Stimulated activated CD4-positive, alpha-beta T cell treated with anti-CD3 and anti-CD28 coated beads, Interleukin-2, amount 100 ng/mL, for 4 hours (primary cell): ENCODE measurements at places on chromosomes 1 and 21.

DNA sequence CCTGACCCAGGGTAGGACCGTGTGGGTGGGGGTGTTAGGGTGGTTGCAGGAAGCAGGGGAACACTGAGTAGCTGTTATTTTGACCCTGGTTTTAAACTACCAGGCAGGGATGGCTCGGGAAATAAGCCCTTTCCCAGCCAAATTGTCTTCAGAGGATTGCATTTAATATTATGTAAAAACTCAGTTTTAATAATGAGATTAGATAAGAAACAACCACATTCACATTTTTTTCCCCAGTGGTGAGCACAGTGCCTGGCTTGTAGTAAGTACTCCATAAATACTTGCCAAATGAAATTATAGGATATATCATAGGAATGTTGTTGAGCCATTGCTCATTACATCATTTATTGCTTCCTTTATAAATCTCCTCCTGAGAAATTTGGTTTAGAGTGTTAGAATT lies 3.1 kb upstream of the ACP6 start:
- no peak for DNase-seq

- peak; percentile 26 for DNase-seq
Measured at GRCh38 chr1:150362721-150363425, 1.1 kb upstream of the RPRD2 start.

DNA sequence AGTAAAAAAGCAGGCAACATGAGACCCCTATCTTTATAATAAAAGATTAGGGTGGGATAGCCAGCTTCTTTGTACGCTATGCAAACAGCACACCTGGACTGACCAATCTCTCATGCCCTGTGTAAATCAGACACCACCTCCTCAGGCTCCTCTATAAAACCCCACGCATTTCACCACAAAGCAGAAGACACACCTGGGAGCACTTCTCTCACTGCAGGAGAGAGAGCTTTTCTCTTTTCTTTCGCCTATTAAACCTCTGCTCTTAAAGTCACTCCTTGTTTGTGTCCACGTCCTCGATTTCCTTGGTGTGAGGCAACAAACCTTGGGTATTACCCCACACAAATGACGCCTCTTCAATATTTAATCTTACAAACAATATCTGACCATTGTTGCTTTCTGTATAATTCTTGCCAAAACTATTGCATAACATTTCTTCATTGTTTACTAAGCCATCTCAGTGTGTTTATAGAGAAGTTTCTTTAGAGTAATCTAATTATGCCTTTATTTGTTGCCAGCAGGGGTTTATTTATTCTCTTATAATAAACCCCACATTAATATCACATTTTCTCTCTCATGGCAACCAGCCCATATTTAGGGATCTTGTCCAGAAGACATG lies 31.6 kb upstream of the NUF2 start:
- no peak for DNase-seq

DNA sequence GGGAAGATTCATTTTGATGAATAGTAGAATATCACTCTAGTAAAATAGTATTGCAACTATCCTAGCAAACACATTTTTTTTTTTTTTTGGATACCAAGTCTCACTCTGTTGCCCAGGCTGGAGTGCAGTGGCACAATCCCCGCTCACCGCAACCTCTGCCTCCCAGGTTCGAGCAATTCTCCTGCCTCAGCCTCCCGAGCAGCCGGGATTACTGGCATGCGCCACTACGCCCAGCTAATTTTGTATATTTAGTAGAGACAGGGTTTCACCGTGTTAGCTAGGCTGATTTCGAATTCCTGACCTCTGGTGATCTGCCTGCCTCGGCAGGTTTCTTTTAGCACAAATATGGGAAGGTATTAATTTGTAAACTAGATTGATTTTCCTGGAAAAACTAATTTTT lies 33.8 kb downstream of the KCTD3 start:
- DNase-seq: no peak

GRCh38 chr1:180845352-180845751 lies 67.3 kb upstream of the KIAA1614 start:
- no peak for DNase-seq

DNA sequence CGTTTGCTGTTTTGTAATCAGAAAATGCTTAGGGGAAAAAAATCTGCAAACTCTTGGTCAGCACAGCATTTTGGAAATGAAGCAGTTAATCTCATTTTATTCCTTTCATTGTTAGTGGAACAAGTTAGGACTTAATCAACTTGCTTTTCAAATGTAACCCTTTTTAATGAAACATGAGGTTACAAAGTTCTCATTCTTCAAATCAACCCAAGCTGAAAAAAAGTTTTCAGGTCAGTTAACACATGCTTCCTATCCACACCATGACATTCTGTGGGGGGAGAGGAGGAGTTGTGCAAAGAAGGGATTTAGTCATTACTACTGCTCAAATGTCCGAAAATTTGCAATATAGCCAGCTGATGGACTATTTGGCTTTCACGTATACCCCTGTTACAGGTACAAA lies 283.2 kb upstream of the LYPLAL1 start:
- DNase-seq: no peak

- no peak for DNase-seq
Measured at GRCh38 chr1:156076609-156077429, 5.4 kb downstream of the MEX3A start.

GRCh38 chr1:14482784-14483450 lies 115.6 kb upstream of the KAZN start:
- no peak for DNase-seq

DNA sequence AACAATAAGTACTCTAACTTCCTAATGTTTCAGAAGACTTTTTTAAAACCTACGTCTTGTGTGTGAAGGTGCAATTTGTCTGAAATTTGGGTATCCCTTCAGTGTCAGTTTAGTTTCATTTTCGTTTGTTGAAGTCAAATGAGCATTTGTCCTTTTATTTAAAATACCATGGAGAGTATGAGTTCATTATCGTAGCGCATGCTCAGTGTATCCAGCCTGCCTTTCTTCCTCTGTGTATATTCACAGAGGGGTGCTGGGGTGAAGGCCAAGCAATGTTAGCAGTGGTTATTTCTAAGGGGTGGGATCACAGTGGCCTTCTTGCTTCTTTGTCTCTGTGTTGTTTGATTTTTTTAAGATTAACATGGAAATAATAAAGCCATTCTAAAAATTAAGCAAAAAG lies 43.2 kb downstream of the CNN3 start:
- peak; percentile 10 for DNase-seq

DNA sequence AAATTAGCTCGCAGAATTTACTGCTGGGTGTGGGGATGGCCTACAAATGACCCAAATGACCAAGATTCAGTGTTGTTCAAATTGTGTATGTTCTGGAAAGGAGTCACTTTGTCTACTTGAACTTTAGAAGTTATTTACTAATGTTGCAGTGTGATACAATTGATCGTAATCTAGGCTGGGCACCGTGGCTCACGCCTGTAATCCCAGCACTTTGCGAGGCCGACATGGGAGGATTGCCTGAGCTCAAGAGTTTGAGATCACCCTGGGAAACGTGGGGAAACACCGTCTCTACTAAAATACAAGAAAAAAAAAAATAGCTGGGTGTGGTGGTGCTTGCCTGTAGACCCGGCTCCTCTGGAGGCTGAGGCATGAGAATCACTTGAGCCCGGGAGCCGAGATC lies 57.6 kb upstream of the TMPRSS2 start:
- no peak for DNase-seq

DNA sequence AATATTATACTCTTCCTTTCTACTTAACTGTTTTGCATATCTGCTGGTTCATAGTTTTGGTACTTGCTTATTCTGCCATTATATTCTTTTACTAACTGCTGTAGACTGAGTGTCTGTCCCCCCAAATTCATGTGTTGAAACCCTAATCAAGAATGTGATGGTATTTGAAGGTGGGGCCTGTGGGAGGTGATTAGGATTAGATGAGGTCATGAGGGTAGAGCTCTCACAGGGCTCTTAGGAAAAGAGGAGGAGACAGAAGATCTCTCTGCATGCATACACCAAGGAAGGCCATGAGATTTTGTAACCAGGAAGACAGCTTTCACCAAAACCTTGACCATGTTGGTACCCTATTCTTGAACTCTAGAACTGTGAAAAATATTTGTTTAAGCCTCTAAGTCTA lies 354.1 kb upstream of the B3GALT2 start:
- DNase-seq: no peak

- DNase-seq: no peak
Measured at GRCh38 chr1:226697929-226698544, 41.0 kb downstream of the ITPKB start.

- DNase-seq: no peak
Measured at GRCh38 chr21:46032100-46032499, 50.5 kb downstream of the COL6A1 start.

DNA sequence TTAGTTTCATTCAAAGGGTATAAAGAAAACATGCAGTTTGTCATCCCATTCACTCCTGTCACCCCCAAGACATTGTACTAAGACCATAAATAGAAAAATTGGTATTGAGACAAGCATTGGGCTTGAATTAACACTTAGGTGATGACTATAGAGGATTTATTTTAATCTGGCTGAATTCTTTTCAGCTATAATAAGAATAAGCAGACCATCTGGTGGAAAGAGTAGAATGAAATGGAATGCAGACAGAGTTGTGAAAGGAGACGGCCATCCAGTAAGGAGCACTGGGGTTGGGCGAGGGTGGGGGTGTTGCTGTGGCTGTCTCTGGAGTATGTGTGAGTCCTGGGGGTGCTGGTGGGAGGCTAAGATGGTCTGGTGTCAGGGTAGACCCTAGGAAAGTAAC lies 125.0 kb upstream of the IVNS1ABP start:
- no peak for DNase-seq
